ENCODE measurements at places on chromosomes 13 and 19.

- DNase-seq: no peak
Observed at GRCh38 chr13:50412046-50412617, 396.9 kb downstream of the KCNRG start.

GRCh38 chr13:25768838-25769237 is 283.0 kb downstream of the SHISA2 start:
- DNase-seq: no peak

- no peak for DNase-seq
Observed at GRCh38 chr19:46191356-46191755, 38.2 kb upstream of the IGFL1 start.

GRCh38 chr19:10919352-10920287 is 8.8 kb downstream of the YIPF2 start:
- DNase-seq: no peak

- no peak for DNase-seq
Observed at GRCh38 chr13:31012655-31013024, 80.2 kb downstream of the TEX26 start.

- no peak for DNase-seq
Observed at GRCh38 chr13:110129076-110129475, 177.9 kb downstream of the COL4A1 start.

DNA sequence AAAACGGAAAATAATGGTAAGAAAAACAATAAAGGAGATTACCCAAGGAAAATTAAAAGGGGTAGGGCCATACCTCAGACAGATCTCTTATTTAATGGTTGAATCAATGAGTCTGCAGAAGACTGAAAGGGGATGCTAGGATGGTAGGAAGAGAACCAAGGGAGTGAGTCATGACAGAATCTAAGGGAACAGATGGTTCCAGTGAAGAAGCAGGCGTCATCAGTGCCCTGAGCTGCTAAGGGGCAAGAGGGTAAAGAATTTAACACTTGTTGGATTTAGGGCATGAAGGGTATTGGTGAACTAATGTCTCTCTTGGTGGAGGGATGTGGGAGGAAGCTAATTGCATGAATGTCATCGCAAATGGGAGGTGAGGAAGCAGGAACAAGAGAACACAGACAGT is 329.2 kb upstream of the TSHZ3 start:
- DNase-seq: no peak

DNA sequence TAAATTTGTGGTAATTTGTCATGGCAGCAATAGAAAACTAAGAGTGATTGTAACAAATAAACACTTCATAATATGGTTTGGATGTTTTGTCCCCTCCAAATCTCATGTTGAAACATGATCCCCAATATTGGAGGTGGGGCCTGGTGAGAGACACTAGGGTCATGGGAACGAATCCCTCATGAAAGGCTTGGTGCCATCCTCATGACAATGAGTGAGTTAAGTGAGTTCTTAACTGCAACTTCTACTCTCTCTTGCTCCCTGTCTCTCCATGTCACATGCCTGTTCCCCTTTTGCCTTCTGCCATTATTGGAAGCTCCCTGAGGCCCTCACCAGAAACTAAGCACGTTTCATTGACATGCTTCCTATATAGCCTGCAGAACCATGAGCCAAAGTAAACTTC is 1233.2 kb downstream of the OLFM4 start:
- no peak for DNase-seq

GRCh38 chr19:34457446-34457845 is 24.1 kb upstream of the WTIP start:
- DNase-seq: no peak

GRCh38 chr13:76745261-76746200 is 140.7 kb downstream of the KCTD12 start:
- DNase-seq: no peak

DNA sequence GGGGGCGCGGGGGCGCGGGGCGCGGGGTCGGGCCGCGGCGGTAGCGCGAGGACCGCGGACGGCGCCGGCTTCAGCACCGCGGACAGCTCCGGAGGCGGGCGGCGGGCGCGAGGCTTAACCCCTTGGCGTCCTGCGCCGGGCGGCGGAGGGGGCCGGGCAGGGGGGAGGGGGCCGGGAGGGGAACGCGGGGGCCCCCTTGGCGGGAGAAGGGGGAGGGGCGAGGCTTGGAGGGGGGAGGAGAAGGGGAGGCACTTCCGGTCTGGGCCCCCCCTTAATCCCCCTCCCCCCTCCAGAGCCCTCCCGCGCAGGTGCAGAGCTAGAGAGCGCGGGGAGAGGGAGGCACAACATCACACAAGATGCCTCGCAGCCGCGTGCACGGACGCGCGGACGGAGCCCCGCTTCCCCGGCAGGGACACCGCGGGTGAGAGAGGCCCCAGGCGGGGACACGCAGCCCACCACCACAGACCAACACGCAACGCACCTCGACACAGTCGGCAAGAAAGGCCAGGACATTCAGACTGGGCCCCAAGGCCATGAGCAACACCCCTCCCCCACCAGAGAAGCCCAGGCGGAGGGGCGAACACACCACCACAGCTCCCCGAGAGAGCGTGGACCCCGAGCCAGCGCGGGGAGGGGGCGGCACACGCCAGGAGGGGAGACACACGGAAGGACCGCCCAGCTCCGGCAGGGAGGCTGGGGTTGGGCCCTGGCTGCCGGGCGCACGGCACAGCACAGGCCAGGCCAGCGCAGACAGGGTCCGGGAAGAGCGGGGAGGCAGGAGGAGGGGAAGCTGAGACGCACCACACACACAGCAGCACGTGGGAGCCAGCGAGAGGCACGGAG is 24.1 kb downstream of the SHANK1 start:
- DNase-seq: no peak

GRCh38 chr19:29487432-29487831 is 38.4 kb upstream of the VSTM2B start:
- DNase-seq: peak; percentile 24

GRCh38 chr19:17775991-17776803 is 18.7 kb upstream of the B3GNT3 start:
- no peak for DNase-seq

GRCh38 chr13:112350300-112350699 is 25.9 kb upstream of the SPACA7 start:
- DNase-seq: no peak

DNA sequence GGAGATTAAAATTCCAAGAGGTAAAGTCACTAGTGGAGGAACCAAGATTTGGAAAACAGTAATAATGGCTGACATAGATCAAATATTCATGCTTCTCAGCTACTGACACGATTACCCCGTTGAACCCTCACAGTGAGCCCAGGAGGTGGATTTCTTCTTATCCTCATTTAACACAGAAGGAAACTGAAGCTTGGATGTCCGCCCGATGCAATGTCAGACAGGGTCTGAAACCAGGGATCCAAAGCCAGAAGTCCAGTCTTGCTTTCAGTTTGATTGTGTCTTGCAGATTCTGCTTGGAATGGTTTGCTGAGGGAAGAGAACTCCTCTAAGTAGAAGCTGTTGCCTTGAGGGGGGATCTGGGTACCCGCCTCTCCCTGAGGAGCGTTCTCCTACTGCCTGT is 404.7 kb downstream of the KCNRG start:
- no peak for DNase-seq

GRCh38 chr19:57465680-57466381 is 8.9 kb upstream of the VN1R1 start:
- peak; percentile 56 for DNase-seq

- no peak for DNase-seq
Observed at GRCh38 chr13:43316946-43317353, 293.6 kb downstream of the DNAJC15 start.

DNA sequence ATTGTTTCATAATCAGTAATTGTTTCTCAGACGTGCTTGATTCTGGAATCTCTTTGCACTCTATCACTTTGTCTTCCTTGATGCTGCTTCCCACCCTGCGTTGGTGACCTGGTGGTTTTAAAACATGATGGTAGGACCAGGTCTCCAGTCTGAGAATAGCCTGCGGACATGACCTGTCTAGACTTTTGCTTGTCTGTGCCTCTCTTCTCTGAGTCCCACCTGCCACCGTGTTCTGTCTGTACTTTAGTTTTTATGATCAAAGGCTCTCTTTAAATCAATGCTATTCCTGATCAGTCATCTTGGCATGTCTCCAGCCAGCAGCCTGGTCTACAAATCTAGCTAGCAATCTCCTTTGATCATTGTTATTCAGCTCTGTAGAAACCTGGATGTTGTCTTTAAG is 933.9 kb downstream of the DIAPH3 start:
- no peak for DNase-seq

DNA sequence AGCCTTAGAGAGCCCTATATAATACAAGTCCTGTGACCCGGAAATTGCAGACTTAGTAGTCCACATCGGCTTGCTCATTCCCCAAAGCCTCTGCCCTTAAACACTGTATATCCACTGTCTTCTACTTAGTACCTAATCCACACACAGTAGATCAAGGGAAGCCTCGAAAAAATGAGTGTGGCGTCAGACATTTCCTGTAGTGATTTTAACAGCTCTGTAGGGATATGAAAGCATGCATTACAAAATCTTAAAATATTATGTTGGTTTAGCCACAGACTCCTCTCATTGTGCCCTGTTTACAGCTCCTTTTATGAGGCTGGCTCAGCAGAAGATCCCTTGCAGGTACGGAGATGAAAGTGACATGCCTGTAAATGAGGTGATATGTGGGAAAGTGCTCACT is 416.3 kb downstream of the LIG4 start:
- DNase-seq: no peak

DNA sequence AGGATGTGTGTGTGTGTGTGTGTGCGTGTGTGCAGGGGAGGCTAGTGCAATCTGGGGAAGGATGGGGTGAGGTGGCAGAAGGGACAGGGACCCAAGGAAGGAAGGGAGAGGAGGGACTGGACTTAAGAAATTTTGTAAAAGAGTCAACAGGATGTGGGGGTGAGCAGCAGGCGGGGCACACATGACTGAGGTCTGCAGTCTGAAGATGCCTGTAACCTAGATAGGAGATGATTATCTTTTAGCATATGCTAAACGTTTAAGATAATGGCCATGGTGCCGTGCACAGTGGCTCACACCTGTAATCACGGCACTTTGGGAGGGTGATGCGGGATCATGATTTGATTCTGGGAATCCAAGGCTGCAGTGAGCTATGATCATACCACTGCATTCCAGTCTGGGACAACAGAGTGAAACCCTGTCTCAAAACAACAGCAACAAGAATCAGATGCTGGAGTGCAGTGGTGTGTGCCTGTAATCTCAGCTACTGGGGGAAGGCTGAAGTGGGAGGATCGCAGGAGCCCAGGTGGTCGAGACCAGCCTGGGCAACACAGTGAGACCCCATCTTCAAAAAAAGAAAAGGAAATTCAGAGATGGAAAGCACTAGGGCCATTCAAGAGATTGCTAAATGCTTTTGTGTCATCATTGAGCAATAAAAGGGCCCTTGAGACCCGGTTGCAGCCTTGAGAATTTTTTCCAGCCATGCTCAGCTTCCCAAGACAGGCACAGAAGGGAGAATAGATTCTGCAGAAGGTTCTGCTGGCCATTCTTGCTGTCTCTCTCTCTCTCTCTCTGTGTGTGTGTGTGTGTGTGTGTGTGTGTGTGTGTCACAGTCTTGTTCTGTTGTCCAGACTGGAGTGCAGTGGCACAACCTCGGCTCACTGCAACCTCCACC is 3.8 kb upstream of the ZNF414 start:
- no peak for DNase-seq

DNA sequence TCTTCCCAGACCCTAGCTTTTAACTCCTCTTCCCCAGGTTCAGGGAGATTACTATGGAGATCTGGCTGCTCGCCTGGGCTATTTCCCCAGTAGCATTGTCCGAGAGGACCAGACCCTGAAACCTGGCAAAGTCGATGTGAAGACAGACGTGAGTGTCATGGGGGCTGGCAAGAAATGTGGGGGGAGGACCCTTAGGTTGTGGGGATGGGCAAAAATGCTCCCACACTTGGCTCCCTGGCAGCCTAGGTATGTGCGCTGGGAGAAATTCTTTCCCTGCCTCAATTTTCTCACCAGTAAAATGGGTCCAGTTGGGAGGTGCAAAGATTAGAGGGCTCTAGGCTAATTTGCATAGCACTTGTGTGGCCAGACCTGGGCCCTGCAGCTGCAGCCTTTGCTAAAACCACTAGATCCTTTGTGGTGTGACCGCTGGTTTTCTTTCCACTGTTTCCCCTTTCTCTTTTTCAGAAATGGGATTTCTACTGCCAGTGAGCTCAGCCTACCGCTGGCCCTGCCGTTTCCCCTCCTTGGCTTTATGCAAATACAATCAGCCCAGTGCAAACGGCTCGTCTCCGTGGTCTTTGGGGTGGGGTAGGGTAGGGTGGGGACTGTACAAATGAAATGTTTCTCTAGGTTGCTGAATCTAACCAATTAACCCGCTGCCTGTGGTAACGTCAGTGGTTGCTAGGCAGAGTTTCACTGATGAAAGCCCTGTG is 959 bp upstream of the RAB4B start:
- DNase-seq: peak; percentile 72

GRCh38 chr13:20911037-20911436 is 8.5 kb upstream of the XPO4 start:
- no peak for DNase-seq

- no peak for DNase-seq
Observed at GRCh38 chr19:7596211-7596937, 711 bp downstream of the CAMSAP3 start.

- peak; percentile 31 for DNase-seq
Observed at GRCh38 chr13:100535426-100536135, 53.0 kb downstream of the GGACT start.

DNA sequence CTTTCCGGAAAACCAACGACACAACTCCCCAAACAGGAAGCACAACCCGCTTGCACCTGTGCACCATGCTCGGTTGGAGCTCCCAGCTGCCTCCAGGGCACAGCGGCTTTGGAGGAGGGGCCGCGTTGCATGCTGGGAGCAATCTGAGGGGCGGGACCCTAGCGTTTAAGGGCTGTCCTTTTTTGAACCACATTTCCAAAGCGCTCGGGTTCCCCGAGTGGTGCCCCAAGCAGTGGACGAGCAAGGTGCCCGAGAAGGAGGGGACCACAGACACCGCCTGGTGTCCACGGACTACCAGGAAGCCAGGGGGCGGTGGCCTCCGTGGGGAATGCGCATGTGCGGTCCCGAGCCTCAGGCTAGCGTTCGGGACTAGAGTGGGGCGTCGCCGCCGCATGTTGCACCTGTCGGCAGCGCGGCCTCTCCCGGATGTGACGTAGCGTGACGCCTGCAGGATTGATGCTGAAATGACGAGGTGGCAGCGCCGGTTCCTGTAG is 11.9 kb upstream of the ZNF57 start:
- DNase-seq: no peak

DNA sequence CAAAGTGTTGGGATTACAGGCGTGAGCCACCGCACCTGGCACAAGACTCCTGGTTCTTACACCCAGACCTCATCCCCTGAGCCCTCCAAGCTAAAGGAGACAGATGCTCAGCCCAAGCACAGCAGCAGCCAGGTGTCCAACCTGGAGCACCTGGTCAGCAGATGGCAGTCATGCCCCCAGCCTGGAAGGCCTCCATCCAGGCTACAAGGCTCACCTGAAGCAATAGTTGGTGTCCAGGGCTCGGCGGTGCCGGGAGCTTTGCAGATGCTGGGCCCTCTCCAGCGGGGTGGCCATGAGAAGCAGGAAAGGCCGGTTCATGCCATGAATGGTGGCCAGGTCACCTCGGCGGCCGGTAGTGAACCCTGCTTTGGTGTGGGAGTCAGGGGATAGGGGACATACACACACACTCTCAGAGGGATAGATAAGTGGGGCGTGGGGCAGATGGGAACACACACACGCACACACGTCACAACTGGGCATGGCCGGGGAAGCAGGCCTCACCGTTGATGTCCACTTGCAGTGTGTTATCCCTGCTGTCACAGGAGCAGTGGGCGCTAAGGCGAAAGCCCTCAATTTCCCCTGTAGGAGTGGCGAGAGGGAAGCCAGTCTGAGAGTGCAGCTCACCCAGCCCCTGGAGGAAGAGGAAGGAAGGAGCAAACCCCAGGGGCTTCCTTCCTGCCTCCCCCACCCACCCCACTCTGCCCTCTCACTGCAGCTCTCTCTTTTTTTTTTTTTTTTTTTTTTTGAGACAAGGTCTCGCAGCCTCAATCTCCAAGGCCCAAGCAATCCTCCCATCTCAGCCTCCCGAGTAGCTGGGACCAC is 11.8 kb downstream of the TGFB1 start:
- DNase-seq: no peak

Measured in H1 (cell line).